ENCODE measurements at places on chromosomes 16 and 17.
A peak's percentile ranks its signal among the peaks of the same experiment; 100 is the strongest.

- DNase-seq, result no peak
These were observed 12.9 kb upstream of the WFIKKN1 start for GRCh38 chr16:617855-618254.

DNA sequence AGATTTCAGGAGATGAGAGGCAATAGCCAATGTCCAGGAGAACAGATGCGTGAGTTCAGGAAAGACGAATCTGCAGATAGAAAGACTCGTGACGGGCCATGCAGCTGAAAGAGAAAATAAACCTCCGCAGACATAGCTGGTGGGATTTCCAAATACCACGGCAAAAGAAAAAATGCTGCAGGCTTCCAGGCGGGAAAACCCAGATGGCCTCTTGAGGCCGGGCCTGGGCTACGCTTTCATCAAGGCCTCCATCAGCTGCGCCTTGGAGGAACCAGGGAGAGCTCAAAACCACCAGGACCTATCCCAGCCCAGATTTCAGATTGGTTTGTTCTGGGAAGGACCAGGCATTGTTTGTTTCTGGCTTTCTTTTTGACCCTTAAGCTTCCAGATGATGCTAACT lies 16.7 kb downstream of the CCDC40 start:
- no peak for DNase-seq

- peak; percentile 97 for DNase-seq
These were observed at the start of gene PCGF2 for GRCh38 chr17:38748149-38748891. PCGF2 (minus strand) TSS chr17:38748336; CDS start chr17:38740402, 7,934 bp downstream.

DNA sequence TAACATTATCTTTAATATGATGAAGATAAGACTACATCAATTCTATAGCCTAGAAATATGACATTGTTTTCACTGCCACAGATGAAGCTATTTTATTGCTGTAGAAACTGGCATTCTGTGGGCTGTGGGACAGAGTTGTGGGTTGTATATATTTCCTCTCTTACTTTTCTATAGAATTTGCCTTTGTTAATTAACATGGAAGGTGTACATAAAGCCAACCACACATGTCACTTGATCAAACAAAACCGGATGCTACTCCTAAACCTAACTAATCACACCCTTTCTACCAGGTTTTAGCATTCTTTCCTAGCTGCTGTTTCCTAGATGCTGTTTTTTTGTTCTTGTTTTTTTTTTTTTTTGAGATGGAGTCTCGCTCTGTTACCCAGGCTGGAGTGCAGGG lies 81.2 kb upstream of the ATP2A3 start:
- DNase-seq, result no peak

DNA sequence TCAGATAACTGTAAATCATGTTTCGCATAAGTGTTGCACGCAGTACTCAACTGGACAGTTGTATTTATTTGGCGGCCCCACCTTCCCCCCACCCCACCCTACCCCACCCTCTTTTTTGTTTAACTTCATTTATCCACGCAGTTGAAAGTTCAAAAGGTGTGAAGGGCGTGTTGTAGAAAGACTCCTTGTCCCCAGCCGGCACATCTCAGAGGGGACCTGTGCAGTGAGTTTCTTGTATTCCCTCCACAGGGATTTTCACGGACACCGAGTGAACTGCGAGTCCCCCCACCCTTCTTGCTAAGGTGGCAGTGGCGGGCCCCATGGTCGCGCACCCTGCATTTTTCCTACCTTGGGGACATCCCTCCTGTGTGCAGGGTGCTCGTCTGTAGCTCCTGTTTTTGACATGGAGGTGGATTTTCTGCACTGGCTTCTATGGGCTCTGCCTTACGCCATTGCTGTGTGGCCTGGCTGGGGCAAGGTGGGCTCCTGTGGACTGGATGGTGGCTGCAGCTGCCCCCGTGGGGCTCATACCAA lies 36.2 kb downstream of the ADCY7 start:
- DNase-seq, result no peak

GRCh38 chr17:27906623-27907022 lies 13.5 kb upstream of the LYRM9 start:
- DNase-seq, result no peak

DNA sequence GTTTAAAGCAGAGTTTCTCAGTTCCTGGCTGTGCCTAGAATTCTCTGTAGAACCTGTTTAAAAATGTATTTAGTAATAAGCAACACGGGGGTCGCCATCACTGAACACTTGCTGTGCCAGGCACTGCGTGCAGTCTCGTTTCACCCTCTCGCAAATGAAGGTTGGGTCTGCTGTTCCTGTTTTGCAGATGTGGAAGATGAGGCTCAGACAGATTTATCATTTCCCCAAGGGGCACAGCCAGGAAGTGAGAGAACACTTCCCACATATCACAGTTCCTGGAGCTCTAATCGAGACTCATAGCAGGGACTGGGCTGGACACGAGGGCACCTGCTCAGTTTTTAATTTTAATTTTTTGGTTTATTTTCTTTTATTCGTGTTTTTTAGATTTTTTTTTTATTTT lies 122.7 kb downstream of the ABCC6 start:
- no peak for DNase-seq

DNA sequence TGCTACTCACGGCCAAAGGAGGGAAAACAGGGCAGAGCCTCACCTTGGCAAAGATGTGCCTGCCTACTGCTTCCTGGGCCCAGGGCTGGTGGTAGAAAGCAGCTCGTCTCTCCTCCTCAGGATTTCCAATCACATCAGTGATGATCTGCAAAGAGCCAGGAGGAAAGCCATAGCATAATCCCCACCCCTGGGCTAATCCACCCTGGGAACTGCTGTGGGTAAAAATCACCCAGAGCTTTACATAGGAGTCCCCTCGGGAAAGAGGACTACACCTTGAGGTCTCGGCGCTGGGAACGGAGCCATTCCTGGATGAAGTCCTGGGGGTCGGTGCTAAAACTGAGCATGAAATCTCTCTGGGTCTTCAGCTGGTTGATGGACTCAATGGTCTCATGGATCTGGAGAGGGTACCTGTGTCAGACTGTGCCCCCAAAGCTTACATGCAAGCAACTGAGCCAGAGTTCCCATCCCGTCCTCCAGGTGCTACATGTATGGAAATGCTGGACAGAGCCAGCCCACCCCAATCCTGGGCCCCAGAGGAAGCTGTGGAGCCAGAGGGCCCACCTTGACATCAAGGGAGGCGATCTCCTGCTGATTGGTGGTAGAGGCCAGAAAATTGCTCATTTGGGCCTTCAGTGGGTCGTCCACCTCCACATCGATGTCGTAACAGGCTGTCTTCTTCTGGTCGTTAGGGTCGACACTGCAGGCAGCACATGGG lies 5.7 kb upstream of the FTSJ3 start:
- no peak for DNase-seq

DNA sequence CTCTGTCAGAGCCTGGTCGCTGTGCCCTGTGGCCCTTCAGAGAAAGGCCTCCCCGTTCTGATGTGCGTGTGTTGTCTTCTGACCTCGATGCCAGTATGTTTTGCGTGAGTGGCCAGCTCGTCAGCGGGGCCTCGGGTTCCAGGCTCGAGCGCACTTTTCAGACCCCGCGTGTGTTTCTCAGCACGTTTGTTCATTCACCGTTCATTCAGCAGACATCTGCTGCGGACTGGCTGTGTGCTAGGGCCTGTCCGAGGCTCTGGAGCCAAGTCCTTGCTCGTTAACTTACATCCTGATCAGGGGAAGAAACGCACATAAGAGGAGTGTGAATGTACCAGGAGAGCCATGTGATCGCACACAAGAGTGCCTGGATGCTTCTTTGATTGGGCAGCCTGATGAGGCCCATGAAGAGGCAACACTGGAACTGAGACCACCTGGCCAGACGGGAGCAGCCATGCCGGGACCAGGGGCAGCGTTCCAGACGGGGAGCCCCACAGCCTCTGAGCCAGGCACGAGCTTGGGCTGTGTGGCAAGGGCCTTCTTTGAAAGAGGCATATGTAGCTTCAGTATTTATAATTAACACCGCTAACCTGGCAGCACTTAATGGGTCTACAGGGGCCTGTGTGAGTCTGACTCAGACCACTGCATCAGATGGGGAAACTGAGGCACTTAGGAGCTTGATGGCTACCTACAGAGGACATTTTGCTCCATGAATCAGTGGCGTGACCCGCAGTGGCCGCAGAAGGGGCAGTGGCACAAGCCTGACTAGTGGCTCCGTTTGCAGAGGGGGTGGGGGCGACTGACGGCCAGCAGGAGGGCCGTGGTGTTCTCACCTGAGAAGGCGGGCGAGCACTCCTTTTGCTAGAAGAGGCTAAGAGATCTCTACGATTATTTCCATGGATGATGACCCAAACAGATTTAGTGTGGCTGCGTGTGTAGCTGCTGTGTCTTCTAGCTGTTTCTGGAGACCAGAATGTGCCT lies 187.9 kb upstream of the CHMP6 start:
- DNase-seq, result no peak

DNA sequence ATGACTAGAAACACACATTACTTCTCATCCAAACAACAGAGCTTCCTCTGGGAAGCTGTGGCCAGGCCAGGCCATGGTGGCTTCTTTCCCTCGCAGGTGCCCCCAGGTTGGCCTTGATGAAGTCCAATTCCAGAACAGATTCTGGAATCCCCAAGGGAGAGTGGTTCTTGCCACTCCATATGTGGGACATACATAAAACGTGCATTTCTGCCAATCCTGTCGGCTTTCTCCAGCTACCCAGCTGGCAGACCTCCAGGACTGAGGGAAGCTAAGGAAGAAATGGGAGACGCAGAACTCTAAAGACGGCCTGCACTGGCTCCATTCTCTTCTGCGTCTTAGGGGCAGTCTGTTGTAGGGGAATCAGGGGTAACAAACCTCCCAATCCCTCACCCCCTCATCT lies 219.2 kb upstream of the CDH5 start:
- no peak for DNase-seq

GRCh38 chr17:44830359-44831288 lies 537 bp upstream of the GJC1 start:
- DNase-seq, result peak; percentile 60

- no peak for DNase-seq
These were observed 482.5 kb upstream of the CDH5 start for GRCh38 chr16:65884018-65884417.

GRCh38 chr17:42806249-42806648 lies 7.6 kb downstream of the CNTD1 start:
- no peak for DNase-seq

- DNase-seq, result no peak
These were observed 32.6 kb downstream of the IGF2BP1 start for GRCh38 chr17:49029801-49030200.

GRCh38 chr16:55282441-55282840 lies 41.6 kb upstream of the IRX6 start:
- DNase-seq, result no peak

DNA sequence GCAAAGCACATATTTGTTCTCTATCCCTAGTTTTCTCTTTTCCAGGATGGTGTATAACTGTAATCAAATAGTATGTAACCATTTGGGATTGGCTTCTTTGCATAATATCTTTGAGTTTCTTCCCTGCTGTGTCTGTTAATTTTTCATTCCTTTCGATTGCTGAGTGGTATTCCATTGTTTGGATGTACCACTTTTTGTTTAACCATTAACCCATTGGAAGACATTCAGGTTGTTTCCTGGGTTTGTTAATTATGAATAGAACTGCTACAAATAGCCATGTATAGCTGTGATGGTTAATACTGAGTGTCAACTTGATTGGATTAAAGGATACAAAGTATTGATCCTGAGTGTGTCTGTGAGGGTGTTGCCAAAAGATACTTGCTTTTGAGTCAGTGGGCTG lies 4.6 kb upstream of the SLFN13 start:
- no peak for DNase-seq

DNA sequence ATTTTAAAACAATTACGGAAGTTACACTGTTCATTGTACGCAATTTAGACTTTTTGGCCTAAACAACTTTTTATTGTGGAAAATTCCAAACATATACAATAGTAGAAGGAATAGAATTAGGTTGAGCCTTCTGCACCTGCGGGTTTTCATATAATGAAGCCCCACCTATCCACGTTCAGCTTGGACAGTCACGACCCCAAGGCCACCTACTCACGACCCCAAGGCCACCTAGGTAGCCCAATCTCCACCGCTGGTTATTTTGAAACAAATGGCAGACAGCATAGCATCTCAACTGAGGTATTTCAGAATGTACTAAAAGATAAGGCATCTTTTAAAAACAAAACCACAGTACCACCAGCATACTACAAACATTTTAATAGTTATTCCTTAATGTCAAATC lies 631 bp downstream of the NLRC5 start:
- peak; percentile 36 for DNase-seq

- no peak for DNase-seq
These were observed 145.2 kb downstream of the RBFOX3 start for GRCh38 chr17:79465681-79466025.

GRCh38 chr16:10226987-10227306 lies 44.7 kb upstream of the GRIN2A start:
- DNase-seq, result no peak

DNA sequence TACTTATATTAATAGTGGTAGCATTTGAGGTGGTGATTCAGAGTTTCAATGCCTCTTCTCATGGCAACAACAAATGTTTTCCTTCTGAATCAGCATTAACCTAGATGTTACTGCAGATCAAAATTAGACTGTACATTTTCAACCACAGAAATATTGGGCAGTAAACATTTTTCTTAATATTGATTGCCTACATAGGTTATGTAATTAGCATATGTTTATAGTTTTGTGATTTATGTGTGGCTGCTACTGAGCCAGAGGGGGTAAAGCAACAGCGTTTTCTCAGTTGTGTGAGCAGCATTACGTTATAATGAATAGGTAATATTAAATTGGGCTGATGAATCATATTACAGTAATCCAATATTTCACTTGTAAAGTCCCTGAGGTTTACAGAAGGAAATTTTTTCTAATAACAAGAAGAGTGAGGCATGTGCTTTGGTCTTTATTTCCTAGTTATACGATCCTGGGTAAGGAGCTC lies 18.8 kb upstream of the BMERB1 start:
- DNase-seq, result no peak

GRCh38 chr17:30091121-30091670 lies 25.4 kb upstream of the NSRP1 start:
- no peak for DNase-seq

- no peak for DNase-seq
These were observed 33.8 kb upstream of the CMIP start for GRCh38 chr16:81410643-81411293.

DNA sequence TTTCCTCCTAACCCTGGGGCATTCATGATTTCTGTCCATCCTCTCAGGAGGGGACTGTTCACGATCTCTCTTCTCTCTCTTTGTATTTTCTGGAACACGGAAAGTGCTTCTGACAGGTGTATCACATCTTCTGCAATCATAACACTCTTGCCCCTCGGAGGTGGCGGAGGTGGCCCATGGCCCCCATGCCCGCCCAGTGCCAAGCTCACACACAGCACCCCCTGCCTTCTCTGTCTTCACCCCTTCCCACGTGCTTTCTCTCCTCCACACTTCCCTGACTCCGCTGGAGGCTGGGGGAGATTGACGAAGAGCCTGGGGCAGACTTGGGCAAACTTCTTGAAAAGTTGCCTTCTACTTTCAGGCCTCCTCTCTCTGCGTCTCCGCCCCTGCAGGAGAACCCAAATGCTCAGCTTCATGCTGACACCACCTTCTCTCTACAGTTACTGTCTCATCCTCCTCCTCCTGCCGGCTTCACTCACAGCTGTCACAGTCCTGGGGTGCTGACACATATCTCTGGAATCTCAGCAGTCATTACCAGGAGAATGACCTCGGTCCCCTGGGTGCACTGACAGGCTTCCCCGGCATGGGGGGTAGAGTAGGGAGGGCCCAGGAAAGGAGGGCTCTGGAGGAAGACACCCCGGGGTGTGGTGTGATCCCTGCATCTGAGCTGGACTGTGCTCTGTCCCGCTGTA lies 127.1 kb downstream of the ENGASE start:
- no peak for DNase-seq

GRCh38 chr17:76076146-76076764 lies 1.7 kb downstream of the GALR2 start:
- no peak for DNase-seq

All from sciatic nerve (tissue), 2 donors.